ENCODE measurements at places on chromosomes 2 and 18.

- DNase-seq: no peak
Observed at GRCh38 chr2:180456801-180457200, 449.7 kb upstream of the CWC22 start.

- DNase-seq: no peak
Observed at GRCh38 chr18:5237083-5237722, 40.1 kb upstream of the AKAIN1 start.

DNA sequence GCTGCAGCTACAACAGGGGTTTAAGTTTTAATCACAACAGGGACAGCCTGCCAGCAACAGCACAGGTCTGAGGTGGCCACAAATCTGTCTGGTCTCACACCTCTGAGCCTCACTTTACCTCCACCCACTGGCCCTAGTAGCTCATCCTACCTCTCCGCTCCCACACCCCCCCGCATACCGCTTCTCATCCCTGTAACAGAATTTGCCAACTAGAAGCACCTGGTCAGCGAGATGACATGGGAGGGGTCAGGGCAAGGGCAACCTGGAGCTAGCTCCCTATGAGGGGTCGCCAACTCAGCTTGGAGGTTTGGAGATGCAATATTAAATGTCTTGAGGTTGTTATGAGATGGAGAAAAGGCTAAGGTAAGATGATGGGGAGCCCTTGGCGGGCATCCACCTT is 7.5 kb downstream of the CATIP start:
- DNase-seq: no peak

DNA sequence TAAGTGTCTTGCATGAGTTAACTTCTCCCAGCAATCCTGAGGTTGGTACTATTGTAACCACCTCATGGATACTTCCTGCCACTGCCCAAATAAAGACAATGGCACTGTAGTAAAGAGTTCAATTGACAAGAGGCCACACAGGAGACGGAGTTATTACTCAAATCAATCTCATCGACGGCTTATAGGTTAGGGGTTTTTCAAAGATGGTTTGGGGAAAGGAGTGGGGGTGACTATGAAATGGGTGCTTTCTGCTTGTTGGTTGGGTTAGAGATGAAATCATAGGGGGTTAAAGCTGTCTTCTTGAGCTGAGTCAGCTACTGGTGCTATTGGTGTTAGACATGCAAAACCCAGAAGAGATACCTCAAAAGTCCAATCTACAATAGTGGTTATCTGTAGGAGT is 1258.0 kb upstream of the ZEB2 start:
- DNase-seq: no peak

GRCh38 chr2:100812116-100812515 is 7.8 kb upstream of the NPAS2 start:
- DNase-seq: no peak

DNA sequence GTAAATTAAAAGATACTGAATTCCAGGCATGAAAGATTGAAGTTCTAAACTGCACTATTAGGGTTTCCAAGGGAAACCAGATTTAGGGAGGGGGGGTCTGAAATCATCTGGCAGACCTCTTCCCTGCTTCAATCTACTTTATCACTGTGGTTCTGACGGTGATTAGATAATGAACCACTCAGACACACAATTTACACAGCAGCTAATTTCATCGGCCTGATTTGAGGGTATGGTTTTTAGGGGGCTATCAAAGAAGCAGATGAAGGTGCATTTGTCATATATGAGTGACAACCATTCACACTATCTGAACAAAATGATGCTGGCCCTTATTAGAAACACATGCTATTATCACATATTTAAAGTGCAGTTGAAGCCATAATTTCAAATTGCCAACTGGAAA is 106.0 kb downstream of the OLA1 start:
- no peak for DNase-seq

DNA sequence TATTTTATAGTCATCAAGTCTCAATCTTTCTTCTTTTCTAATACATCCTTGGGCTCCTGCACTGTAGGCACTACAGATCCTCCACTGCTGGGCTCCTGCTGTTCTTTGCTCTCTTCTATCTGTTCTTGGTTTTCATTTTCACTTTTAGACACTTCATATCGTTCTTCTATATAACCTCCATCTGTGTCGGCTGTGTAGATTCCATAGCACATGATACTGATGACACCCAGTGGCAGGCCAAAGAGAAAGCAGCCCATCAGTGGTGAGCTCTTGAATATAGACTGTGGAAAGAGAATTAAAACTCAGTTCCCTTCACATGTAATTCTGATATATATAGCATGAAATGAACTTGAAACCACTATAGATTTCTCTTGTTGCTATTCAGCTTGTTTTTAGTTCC is 38.0 kb downstream of the TMX3 start:
- no peak for DNase-seq

DNA sequence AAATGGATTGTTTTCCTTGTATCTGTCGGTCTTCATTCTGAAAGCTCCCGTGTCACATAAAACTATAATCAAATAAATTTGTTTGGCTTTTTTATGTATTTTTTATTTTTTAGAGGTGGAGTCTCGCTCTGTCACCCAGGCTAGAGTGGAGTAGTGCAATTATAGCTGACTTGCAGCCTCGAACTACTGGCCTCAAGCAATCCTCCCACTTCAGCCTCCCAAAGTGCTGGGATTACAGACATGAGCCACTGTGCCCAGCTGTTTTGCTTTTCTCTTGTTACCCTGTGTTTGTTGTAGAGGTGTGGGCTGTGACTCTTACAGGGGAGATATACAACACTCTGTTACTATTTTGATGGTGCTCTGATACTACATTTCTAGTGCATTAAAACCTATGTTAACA is 2.2 kb downstream of the GALM start:
- DNase-seq: no peak

DNA sequence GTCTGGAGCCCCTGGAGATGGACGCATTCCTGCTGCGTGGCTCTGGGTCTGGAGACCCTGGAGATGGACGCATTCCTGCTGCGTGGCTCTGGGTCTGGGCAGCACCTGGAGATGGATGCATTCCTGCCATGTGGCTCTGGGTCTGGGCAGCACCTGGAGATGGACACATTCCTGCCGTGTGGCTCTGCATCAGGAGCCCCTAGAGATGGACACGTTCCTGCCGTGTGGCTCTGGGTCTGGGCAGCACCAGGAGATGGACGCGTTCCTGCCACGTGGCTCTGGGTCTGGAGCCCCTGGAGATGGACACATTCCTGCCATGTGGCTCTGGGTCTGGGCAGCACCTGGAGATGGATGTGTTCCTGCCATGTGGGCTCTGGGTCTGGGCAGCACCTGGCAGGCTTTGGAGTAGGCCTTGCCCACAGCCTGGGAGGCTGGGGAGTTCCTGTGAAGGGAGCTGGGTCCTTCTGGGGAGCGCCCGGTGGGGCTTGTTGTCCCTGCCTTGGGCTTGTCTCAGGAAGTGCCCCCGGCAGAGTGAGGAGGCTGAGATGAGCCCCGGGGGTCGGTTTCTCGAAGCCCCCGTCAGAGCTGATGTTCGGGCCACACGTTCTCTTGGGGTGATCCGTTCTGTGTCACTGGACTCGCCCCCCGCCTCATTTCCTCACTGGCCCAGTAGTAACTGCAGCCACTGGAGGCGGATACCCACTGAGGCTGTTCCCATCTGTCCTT is 41.0 kb downstream of the SH3BP4 start:
- no peak for DNase-seq

DNA sequence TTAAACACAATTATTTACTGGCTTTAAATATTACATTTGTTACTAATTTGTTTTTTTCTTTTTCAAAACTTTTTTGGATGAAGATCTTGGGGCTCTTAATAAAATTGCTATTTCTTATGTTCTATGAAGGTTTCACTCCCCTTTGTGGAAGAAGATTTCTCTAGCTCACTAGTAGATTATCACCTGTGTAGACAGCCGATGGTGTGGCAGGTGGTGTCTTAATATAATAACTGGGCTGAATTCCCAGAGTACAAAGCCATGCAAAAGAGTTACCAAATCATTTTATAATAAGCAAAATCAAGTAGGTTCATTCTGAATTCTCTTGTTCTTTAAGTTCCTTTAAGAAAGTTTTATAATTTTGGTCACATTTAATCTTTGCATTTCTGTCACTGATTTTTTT is 233.7 kb downstream of the CCDC102B start:
- no peak for DNase-seq

- DNase-seq: no peak
Observed at GRCh38 chr2:184599872-184600222, 1.5 kb downstream of the ZNF804A start.

- no peak for DNase-seq
Observed at GRCh38 chr2:26887151-26887550, 39.2 kb downstream of the DPYSL5 start.

- DNase-seq: no peak
Observed at GRCh38 chr18:40292985-40293710, 1661.9 kb upstream of the PIK3C3 start.

- DNase-seq: no peak
Observed at GRCh38 chr2:5839550-5839949, 147.4 kb downstream of the SOX11 start.

DNA sequence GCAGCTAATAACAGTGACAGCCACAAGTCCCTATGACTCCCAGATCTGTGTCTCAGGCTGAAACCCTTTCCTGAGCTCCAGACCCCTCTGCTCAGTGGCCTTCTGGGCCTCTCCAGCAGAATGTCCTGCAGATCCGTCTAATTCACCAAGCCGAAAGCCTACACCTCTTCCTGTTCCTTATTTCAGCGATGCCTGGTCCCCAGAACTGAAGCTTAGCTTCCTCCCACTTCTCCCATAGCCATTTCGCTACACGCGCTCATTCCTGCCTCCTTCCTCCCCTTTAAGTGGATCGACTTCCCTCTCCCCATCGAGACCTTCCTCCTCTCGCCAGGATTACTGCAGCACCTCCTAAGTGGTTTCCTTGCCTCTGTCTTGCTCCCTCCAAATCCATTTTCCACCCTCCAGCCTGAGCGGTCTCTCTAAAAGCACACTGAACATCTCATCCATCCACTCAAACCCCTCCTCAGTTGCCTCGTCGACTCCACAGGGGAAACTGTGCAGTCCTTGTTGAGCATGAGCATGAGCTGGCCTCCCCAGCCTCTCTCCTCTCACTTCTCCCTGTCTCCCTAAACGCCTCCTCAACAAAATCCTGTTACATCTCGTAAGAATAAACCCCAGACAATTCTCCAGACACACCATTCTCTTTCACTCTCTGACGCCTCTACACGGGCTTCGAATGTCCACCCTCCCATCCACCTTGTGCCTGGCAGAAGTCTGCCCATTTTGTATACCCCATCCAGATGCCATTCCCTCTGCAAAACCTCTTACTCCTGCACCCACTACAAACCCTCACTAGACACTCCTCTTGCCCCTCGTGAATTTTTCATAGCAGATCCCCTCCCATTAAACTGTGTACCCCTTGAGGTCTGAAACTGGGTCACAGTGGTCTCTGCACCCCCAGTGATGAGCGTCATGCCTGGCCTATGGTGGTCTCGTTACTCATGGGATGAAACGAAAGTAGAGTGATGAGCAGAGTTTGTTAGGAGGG is 232.6 kb downstream of the ATAD2B start:
- DNase-seq: no peak

- no peak for DNase-seq
Observed at GRCh38 chr2:42652086-42652485, 83.7 kb downstream of the MTA3 start.

GRCh38 chr18:28691496-28691840 is 514.5 kb upstream of the CDH2 start:
- no peak for DNase-seq

GRCh38 chr2:53424902-53425301 is 342.7 kb upstream of the CHAC2 start:
- DNase-seq: no peak

DNA sequence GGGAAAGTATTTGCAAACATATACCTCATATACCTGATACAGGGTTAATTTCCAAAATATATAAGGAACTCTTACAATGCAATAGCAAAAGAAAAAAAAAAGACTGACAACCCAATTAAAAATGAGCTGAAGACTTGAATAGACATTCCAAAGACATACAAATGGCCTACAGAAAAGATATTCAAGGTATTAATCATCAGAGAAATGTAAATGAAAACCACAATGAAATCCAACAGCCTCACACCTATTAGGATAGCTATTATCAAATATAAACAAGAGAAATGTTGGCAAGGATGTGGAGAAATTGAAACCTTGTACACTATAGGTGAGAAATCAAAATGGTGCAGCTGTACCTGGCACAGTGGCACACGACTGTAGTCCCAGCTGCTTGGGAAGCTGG is 25.7 kb downstream of the NR4A2 start:
- DNase-seq: no peak

- DNase-seq: no peak
Observed at GRCh38 chr18:50451100-50451842, 76.4 kb downstream of the SKA1 start.

GRCh38 chr2:195659982-195660890 is 3.2 kb downstream of the SLC39A10 start:
- DNase-seq: peak; percentile 14

DNA sequence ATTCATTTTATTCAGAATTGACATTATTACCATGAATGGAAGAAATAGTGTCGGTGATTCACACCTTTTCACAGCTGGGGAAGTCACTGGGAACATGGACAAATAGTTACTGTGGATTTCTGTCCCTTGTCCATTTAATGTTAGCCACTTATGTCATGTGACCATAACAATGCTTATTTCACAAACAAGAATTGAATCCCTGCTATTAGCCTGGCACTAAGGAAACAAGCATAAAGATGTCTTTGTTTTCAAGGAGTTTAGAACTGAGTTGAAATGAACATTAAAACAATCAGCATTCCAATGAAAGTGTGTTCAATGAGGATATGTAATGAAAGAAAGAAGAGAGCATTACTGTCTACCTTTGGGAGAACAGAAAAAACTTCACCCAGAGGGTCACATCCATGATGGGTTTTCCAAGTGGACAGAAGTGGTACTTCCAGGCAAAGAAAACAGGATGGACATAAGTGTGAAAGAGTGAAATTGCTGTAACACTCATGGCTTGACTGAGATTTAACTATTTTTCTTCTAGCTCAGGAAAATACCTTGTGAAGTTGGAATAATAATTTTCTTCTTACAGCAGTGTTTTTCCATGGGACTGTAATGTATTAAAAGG is 324.5 kb upstream of the UBE2E3 start:
- DNase-seq: no peak

- DNase-seq: no peak
Observed at GRCh38 chr2:118588850-118589249, 258.6 kb downstream of the EN1 start.

DNA sequence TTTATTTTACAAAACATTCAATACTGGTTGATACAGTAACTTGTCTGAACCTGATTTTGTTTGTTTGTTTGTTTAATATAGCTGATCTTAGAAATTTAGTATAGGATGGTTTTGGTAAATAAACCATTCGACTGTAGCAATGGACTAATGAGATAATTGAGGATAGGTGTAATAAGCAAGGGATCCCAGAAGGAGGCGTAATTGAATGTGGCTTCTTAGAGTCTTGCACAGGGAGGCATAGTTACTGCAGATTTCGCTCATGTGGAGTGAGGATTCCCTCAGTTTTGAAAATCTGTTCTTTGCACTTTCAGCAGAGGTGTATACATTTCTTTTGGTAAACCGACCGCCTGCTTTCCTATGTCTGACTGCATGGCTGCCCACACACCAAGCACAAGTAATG is 709.6 kb downstream of the SOCS6 start:
- DNase-seq: no peak
